Spinal cord (tissue), 10 donors: ENCODE measurements at places on chromosomes 3 and 15. TPM values are rescaled to one million over a fixed set of nuclear protein-coding genes. Genes with fewer than 3 reads are reported as not detected.

The HTR3E gene
- not detected for total RNA-seq

The LMCD1 gene
- 22.9 TPM for total RNA-seq

The ZNF770 gene
- 78.8 TPM for total RNA-seq

The CPLX3 gene
- total RNA-seq, result 0.11 TPM

The ECE2 gene
- 12.5 TPM for total RNA-seq

The MGLL gene
- total RNA-seq, result 34.0 TPM

The MCTP2 gene
- 6.2 TPM for total RNA-seq

The THPO gene
- 2.6 TPM for total RNA-seq

The PLCD1 gene
- total RNA-seq, result 30.1 TPM

The GOLGA6L10 gene
- 4.0 TPM for total RNA-seq

The TEX55 gene
- not detected for total RNA-seq

The CCR3 gene
- not detected for total RNA-seq

The STAB1 gene
- 38.3 TPM for total RNA-seq

The CPEB1 gene
- total RNA-seq, result 11.0 TPM

The ALPK3 gene
- total RNA-seq, result 5.8 TPM

The VWA5B2 gene
- 4.6 TPM for total RNA-seq

The AMIGO3 gene
- total RNA-seq, result 0.30 TPM

The ALDH1A3 gene
- total RNA-seq, result 18.9 TPM

The MST1R gene
- total RNA-seq, result 0.88 TPM

The CADPS gene
- 79.7 TPM for total RNA-seq

The CGNL1 gene
- 30.9 TPM for total RNA-seq

The IL20RB gene
- total RNA-seq, result 1.2 TPM

The ZDHHC19 gene
- 0.77 TPM for total RNA-seq

The SLC7A14 gene
- total RNA-seq, result 48.9 TPM

The HIGD2B gene
- total RNA-seq, result not detected

The CFAP161 gene
- 5.4 TPM for total RNA-seq

The ULK4 gene
- total RNA-seq, result 14.3 TPM
